Activated naive CD8-positive, alpha-beta T cell treated with anti-CD3 and anti-CD28 coated beads for 36 hours (primary cell): ENCODE measurements at places on chromosomes 1 and 21. TPM values are rescaled to one million over a fixed set of nuclear protein-coding genes. Genes with fewer than 3 reads are reported as not detected.

- no peak for DNase-seq
Observed at GRCh38 chr1:67767103-67767782, 66.0 kb downstream of the GNG12 start.

Gene SH3D21
- total RNA-seq, result 9.3 TPM

GRCh38 chr1:183444243-183444642 is 26.1 kb upstream of the NMNAT2 start:
- no peak for DNase-seq

Gene SGIP1
- total RNA-seq, result not detected

DNA sequence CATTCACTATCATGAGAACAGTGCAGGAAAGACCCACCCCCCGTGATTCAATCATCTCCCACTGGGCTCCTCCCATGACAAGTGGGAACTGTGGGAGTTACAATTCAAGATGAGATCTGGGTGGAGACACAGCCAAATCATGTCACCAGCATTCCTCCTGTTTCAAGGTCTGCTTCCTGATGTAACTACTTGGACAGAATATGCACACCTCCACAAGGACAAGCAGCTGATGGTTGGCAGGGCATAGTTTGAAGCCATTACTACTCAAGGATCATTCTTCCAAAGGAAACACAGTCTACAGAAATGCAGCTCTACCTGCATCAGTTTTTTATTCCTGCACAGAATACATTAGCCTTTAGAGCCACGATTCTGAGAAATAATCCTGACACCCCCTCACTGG is 28.5 kb upstream of the RNF2 start:
- no peak for DNase-seq

DNA sequence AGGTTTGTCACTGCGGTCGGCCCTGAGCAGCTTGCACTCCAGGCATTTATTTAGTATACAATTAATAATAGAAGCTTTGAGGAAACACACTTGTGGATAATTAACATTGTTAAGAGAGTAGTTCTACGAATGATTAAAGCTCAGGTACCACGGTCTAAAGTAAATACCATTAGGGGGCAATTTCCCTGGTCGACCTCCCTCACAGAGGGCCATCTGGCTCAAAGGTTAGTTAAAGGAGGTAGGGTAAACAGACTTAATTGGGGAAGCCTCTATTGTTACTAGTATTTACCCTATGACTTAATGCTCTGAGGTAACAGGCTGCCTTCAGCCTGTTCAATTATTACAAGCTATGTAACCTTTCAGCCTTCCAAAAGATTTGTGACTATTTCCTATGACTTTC is 122.3 kb upstream of the SLC44A3 start:
- no peak for DNase-seq

DNA sequence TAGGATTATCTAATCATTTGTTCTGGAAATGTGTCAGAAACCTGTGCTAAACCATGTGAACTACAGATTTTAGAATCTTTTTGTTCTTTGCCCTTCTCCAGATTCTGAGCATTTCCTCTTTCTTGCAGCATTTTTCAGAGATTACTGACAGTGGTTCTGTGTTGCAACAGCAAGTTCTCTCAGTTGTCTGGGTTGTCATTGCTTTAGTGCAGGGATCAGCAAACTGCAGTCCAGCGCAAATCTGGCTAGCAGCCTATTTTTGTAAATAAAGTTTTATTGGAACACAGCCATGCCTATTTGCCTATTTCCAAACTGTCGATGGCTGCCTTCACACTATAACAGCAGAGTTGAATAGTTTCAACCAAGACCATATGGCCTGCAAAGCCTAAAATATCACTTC is 66.3 kb upstream of the LRRC8D start:
- no peak for DNase-seq

Gene RHCE
- 0.32 TPM for total RNA-seq

Gene ALPL
- total RNA-seq, result not detected

DNA sequence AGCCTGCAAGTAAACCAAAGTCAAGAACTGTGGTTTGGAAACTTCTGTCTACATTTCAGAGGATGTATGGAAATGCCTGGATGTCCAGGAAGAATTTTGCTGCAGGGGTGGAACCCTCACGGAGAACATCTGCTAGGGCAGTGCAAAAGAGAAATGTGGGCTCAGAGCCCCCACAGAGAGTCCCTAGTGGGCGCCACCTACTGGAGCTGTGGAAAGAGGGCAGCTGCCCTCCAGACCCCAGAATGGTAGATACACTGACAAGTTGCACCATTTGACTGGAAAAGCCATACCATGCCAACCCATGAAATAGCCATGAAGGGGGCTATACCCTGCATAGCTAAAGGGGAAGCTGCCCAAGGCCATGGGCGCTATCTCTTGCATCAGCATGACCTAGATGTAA is 1672.4 kb downstream of the KCNT2 start:
- no peak for DNase-seq

GRCh38 chr1:33656467-33657005 is 184.1 kb downstream of the ZSCAN20 start:
- DNase-seq, result no peak
